ENCODE measurements at places on chromosomes 7 and 10. TPM values are rescaled to one million over a fixed set of nuclear protein-coding genes. Genes with fewer than 3 reads are reported as not detected.

GRCh38 chr7:141587304-141587703, 36.1 kb downstream of the AGK start:
- DNase-seq = no peak

PNLIPRP3 gene
- total RNA-seq = not detected

FAM25C gene
- not detected for total RNA-seq

DNA sequence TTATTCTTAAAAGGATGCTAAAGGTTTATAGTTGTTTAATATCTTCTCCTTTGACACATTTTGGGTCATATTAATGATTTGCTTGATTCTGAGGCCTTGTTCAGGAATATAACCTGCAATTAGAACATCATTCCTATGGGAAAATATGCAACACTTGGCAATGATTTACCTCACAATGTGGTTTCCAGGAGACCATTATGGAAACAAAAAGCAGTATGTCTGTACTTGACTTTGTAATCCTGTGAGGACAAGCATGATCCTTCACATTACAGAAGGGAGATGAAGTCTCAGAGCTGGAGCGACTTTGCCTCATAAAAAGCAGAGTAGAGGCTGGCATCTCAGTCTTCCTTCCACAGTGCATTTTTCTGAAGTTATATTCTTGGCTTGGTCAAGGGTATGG, 57.0 kb upstream of the CDCA7L start:
- no peak for DNase-seq

DNA sequence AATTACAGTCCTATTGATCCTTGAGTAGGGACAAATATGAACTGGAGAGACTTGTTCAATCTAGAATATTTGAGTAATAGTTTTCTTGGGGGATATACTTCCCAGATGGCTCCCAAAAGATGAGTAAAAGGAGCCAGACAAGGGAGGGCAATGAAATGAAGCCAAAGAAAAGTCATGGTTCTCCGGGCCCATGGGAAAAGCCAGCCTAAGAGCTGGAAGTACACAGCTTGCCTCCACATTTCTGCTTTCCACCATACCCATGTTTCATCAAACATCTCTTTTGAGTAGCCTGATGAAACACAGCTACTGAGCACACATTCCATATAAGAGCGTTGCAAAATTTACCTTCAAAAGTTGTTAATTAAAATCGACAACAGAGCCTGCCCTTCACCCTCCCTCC, 535.0 kb upstream of the FZD8 start:
- no peak for DNase-seq

IL6 gene
- total RNA-seq = 1.0 TPM

Measured in dermis blood vessel endothelial cell (primary cell).